ENCODE measurements at places on chromosomes 1 and 21. TPM values are rescaled to one million over a fixed set of nuclear protein-coding genes. Genes with fewer than 3 reads are reported as not detected.

- no peak overlapping the region for H3K4me3 ChIP-seq
- H3K27me3 ChIP-seq, result peaks cover 3% of the 10 kb centered on the region
- H3K27ac ChIP-seq, result no peak overlapping the region
- DNase-seq, result no peak
Measured at GRCh38 chr21:33112681-33113080, 42.7 kb downstream of the OLIG1 start.

GRCh38 chr1:109793486-109794318, 30.0 kb upstream of the EPS8L3 start:
- DNase-seq, result no peak
- no peak overlapping the region for H3K27ac ChIP-seq
- peaks cover 54% of the 10 kb centered on the region for H3K4me1 ChIP-seq
- H3K4me3 ChIP-seq, result no peak overlapping the region

- DNase-seq, result no peak
- no peak overlapping the region for H3K4me3 ChIP-seq
- no peaks in the 10 kb centered on the region for H3K4me1 ChIP-seq
- H3K27ac ChIP-seq, result no peak overlapping the region
Measured at GRCh38 chr1:86971778-86972177, 57.3 kb downstream of the HS2ST1 start.

NBPF6 gene
- not detected for total RNA-seq

GRCh38 chr1:87805666-87806378, 477.1 kb downstream of the LMO4 start:
- DNase-seq, result no peak
- no peak overlapping the region for H3K27ac ChIP-seq
- no peaks in the 10 kb centered on the region for H3K27me3 ChIP-seq
- no peaks in the 10 kb centered on the region for H3K36me3 ChIP-seq
- no peak overlapping the region for H3K4me3 ChIP-seq

- H3K27me3 ChIP-seq, result no peaks in the 10 kb centered on the region
- no peak overlapping the region for H3K4me3 ChIP-seq
- H3K27ac ChIP-seq, result no peak overlapping the region
- no peaks in the 10 kb centered on the region for H3K36me3 ChIP-seq
Measured at GRCh38 chr1:111888740-111889376, 100.6 kb downstream of the KCND3 start.

- no peaks in the 10 kb centered on the region for H3K27me3 ChIP-seq
- peak; percentile 20 for DNase-seq
- no peaks in the 10 kb centered on the region for H3K36me3 ChIP-seq
- no peak overlapping the region for H3K27ac ChIP-seq
- H3K4me3 ChIP-seq, result peak overlapping the region; percentile 27
- no peaks in the 10 kb centered on the region for H3K4me1 ChIP-seq
Measured at GRCh38 chr1:6208723-6209660, 3.1 kb downstream of the RNF207 start.

DNA sequence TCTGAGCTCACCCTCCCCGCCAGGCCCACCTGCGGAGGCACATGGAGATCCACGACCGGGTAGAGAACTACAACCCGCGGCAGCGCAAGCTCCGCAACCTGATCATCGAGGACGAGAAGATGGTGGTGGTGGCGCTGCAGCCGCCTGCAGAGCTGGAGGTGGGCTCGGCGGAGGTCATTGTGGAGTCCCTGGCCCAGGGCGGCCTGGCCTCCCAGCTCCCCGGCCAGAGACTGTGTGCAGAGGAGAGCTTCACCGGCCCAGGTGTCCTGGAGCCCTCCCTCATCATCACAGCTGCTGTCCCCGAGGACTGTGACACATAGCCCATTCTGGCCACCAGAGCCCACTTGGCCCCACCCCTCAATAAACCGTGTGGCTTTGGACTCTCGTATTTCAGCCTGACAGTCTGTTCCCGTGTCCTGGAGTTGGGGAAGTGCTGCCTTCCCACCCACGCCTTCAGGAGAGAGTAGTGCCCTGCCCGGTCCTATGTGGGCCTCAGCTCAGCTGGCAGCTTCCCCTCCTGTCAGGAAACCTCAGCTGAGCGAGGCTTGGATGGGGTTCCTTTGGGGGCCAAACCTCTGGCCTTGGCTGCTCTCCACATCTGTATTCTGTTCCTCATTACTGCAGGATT, 9.2 kb downstream of the ZBTB48 start:
- H3K4me3 ChIP-seq, result no peak overlapping the region
- no peaks in the 10 kb centered on the region for H3K4me1 ChIP-seq
- DNase-seq, result no peak
- no peaks in the 10 kb centered on the region for H3K27me3 ChIP-seq
- H3K27ac ChIP-seq, result no peak overlapping the region

ABCA4 gene
- total RNA-seq, result not detected

DNA sequence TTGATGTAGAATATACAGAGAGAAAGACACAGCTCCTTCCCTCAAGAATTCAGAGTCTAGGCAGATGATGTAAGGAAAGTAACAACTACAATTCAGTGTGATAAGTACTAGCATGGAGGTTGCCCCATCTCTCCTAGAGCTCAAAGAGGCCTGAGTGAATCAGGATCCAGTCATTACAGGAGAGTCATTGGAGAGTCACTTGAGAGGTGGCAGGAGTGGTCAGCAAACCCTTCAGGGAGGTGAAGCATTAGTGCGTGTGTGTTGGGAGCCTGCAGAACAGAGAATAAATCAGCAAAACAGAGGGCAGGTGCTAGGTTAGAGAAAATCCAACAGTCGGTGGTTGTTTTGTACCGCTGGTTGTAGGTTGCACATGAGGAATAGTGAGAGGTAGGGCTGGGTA, 46.1 kb downstream of the GRIK1 start:
- H3K4me3 ChIP-seq, result no peak overlapping the region
- no peaks in the 10 kb centered on the region for H3K27me3 ChIP-seq
- DNase-seq, result no peak
- H3K4me1 ChIP-seq, result no peaks in the 10 kb centered on the region
- H3K36me3 ChIP-seq, result no peaks in the 10 kb centered on the region

DNA sequence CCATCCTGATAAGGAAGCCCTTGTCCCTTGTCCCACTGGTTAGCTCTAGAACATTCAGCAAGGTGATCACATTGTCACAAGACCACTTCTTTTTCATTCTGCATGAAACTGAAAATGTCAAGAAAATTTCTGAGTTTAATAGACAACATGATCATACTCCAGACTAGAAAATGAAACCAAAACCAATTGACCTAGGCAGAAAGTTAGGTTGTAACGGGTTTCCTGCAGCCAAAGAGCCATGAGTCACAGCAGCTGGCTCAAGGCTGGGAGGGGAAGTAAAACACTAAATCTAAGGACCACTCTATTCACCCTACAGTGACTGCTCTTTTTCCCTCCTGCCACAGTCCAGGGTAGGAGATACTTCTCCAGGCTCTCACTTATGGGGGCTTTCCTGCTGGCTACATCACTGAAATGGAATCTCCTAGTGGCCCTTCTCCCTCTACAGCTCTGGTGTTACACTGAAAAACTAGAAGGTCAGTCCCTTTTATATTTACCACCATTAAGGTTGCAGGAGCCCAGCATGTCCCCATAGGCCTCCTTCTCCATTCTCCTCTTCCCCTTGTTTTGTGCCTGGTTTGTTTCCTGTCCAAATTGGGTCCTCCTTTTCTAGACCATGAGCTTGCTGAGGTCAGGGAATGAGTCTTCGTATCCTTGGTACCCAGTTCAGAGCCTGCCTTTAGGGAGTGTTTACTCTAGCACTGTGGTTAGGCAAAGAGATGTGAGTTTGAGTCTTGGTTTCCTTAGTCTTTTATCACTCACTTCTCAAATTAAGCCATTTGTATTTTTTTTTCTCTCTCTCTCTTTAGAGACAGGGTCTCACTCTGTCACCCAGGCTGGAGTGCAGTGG, 236.5 kb upstream of the JUN start:
- H3K4me3 ChIP-seq, result peak overlapping the region; percentile 38
- H3K27ac ChIP-seq, result peak overlapping the region; percentile 57
- no peaks in the 10 kb centered on the region for H3K27me3 ChIP-seq
- peak; percentile 53 for DNase-seq
- peaks cover 15% of the 10 kb centered on the region for H3K4me1 ChIP-seq
- H3K36me3 ChIP-seq, result no peaks in the 10 kb centered on the region

GRCh38 chr1:112337028-112337531, 58.9 kb upstream of the CTTNBP2NL start:
- no peak overlapping the region for H3K27ac ChIP-seq
- H3K4me1 ChIP-seq, result no peaks in the 10 kb centered on the region
- H3K27me3 ChIP-seq, result no peaks in the 10 kb centered on the region
- no peaks in the 10 kb centered on the region for H3K36me3 ChIP-seq
- DNase-seq, result peak; percentile 15
- H3K4me3 ChIP-seq, result no peak overlapping the region

DNA sequence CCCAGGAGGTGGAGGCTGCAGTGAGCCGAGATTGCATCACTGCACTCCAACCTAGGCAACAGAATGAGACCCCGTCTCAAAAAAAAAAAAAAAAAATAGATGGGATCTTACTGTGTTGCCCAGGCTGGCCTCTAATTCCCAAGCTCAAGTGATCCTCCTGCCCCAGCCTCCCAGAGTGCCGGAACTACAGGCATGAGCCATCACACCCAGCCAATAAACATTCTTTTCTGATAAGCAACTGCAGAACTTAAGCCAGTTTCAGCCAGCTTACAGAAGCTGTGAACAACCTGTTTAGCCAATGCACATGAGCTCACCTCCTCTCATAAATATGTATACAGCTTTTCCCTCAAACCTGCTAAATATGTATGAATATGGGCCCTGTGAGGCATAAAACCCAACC, 3.1 kb upstream of the MIIP start:
- peaks cover 3% of the 10 kb centered on the region for H3K36me3 ChIP-seq

- no peak overlapping the region for H3K4me3 ChIP-seq
- H3K4me1 ChIP-seq, result no peaks in the 10 kb centered on the region
- no peaks in the 10 kb centered on the region for H3K36me3 ChIP-seq
- H3K27me3 ChIP-seq, result no peaks in the 10 kb centered on the region
- no peak overlapping the region for H3K27ac ChIP-seq
- no peak for DNase-seq
Measured at GRCh38 chr1:117268535-117269455, 58.1 kb upstream of the VTCN1 start.

- H3K36me3 ChIP-seq, result no peaks in the 10 kb centered on the region
- H3K27me3 ChIP-seq, result no peaks in the 10 kb centered on the region
- no peak overlapping the region for H3K4me3 ChIP-seq
- DNase-seq, result no peak
- H3K27ac ChIP-seq, result no peak overlapping the region
- no peaks in the 10 kb centered on the region for H3K4me1 ChIP-seq
Measured at GRCh38 chr1:247465796-247466195, 7.9 kb upstream of the OR2B11 start.

- no peak overlapping the region for H3K27ac ChIP-seq
- no peaks in the 10 kb centered on the region for H3K4me1 ChIP-seq
- no peaks in the 10 kb centered on the region for H3K36me3 ChIP-seq
- no peak for DNase-seq
- no peak overlapping the region for H3K4me3 ChIP-seq
- H3K27me3 ChIP-seq, result no peaks in the 10 kb centered on the region
Measured at GRCh38 chr1:89952605-89953130, 42.2 kb upstream of the ZNF326 start.

DNA sequence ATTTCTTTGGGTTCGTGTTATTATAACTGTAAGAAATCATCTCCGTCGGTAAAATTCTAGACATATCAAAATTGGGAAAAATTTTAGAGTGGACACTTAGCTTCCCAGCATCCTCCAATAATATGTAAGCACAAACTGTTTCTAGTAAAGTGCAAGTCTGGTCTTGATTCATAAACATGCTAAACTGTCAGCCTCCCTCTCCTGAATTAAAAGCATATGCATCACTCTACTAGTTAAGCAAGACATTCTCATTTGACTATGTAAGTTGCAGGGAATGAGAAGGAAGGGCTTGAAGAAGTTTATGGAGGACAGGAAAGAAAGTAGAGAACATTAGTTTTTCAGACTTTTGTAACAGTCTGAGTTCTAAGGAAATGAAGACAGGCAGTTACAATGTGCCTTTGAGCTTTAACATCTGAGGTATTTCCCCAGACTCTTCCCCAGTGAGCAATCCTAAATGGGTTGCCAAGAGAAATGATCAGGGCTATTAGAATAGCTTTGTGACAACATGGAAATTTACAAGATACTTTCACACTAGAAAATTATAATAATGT, 90.0 kb downstream of the TYW3 start:
- no peak overlapping the region for H3K27ac ChIP-seq
- no peaks in the 10 kb centered on the region for H3K4me1 ChIP-seq
- DNase-seq, result no peak
- no peaks in the 10 kb centered on the region for H3K27me3 ChIP-seq

DNA sequence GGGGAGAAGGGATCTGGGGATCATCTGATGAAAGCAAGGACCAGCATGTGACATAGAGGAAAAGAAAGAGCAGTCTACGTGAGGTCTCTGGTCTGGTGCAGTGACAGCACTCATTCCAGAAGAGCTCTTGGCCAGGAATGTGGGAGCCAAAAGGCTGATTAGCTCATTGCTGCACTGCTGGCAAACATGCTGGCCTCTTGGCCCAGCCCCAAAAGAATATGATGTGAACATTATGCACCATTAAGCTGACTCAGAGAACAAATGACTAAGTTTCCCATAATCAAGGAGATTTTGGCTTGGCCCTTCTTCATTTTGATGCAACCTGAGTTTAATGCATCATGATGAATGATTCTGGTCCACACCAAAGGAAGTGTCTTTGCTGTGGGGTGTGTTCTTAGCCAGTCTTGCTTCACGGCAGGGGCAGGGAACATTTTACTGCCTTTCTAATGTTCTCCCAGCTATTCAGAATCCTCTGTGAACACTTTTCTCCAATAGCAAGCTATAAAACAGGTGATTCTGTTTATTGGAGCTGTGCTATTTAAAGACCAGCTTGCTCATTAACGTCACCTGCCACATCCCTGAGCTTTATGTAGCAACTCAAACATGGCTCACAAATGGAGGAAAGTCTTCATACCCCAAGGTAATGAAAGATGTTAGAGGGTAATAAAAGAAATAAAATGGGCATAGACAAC, 55.1 kb downstream of the PCBP3 start:
- H3K27me3 ChIP-seq, result no peaks in the 10 kb centered on the region
- H3K4me3 ChIP-seq, result no peak overlapping the region
- peaks cover 13% of the 10 kb centered on the region for H3K4me1 ChIP-seq
- H3K36me3 ChIP-seq, result no peaks in the 10 kb centered on the region

DNA sequence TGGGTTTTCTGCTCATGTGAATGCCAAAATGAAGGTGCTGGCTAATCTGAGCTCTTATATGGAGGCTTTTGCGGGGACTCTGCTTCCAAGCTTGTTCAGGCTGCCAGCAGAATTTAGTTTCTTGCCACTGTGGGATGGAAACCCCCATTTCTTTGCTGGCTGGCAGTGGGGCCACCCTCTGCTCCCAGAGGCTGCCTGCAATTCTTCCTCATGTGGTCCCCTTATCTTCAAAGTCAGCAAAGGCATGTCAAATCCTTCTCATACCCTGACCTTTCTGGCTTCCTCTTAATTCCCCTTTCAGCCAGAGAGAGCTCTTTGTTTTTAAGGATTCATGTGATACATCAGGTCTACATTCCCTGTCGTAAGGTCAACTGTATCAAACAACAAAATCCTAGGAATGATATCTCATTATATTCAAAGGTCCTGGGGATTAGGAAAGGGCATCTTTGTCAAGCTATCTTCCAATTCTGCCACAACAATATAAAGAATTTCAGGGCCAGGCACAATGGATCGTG, 5.2 kb upstream of the GPR161 start:
- H3K4me1 ChIP-seq, result peaks cover 6% of the 10 kb centered on the region
- DNase-seq, result no peak
- no peak overlapping the region for H3K4me3 ChIP-seq
- no peaks in the 10 kb centered on the region for H3K27me3 ChIP-seq
- no peak overlapping the region for H3K27ac ChIP-seq
- H3K36me3 ChIP-seq, result no peaks in the 10 kb centered on the region
